Type B pancreatic cell (in vitro differentiated cells): ENCODE measurements at places on chromosomes 7 and 10.

GRCh38 chr7:139124084-139124914 is 14.8 kb upstream of the ZC3HAV1 start:
- DNase-seq = no peak

GRCh38 chr7:37411444-37412034 is 37.1 kb downstream of the ELMO1 start:
- DNase-seq = no peak

- DNase-seq = peak; percentile 81
These were observed 600 bp downstream of the SIRT1 start for GRCh38 chr10:67884842-67885670.

GRCh38 chr7:151078233-151079040 is 2.2 kb downstream of the FASTK start:
- no peak for DNase-seq

DNA sequence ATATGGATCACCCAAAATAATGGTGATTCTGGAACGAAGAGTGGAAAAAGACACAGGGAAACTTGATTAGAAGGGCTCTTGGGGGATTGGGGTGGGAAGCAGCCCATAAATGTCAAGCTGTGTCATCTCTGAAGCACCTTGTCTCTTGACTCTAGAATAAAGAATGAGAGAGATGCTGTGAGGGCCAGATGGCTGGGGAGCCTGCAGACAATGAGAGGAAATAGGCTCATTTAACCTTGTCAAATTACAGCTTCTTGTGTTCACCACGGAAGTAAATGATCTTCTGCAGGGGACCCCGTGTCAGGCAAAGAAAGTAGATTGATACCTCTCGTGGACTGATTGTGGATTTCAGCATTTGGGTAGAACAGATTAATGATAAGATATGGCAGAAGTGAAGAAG is 159.3 kb downstream of the ST7 start:
- DNase-seq = no peak

DNA sequence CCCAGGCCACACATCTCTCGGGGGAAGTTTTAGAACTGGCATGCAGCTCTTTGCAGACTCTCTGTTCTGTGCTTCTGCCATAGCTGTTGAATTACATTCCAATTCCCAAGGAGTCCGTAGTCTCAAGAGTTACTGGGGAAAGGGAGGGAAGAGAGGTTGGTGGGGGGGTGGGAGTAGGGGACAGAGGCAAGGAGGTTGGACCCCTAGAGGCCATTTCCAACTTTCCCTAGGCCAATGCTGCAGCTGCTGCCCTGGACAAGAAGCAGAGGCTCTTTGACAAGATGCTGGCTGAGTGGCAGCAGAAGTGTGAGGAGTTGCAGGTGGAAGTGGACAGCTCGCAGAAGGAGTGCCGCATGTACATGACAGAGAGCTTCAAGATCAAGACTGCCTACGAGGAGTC is 23.8 kb downstream of the MYH16 start:
- DNase-seq = no peak

- peak; percentile 72 for DNase-seq
These were observed 93.6 kb upstream of the COL1A2 start for GRCh38 chr7:94301024-94301586.

- no peak for DNase-seq
These were observed 12.5 kb upstream of the TRIM8 start for GRCh38 chr10:102631525-102632393.

- DNase-seq = no peak
These were observed 8.6 kb upstream of the ANLN start for GRCh38 chr7:36381056-36381455.

DNA sequence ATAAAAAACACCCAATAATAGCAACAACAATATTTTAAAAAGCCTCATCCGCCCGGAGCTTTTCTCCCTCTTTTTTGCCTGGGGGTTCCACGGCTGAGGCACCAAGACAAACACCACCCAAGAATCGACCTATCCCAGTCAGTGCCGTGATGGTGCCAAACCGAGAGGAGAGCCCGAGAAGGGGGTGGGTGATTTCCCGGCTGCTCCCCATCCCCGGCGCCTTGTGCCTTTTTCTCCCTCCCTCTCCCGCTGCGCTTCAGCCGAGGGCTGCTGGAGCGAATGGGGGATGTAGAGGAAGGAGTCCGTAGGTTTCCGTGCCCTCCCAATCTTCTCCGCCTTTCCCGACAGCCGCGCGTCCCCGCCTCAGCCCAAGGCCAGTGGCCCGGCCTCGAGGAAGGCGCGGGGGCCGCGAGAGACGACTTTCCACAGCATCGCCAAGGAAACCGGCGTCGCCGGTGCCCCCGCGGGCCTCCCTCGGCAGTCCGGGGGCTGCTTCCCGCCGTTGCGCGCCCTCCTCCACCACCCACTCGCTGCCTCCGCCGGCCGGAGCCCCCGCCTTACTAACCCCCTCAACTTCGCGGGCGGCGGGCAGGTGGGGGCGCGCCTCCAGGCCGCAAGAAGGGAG is 1.3 kb downstream of the EGR2 start:
- DNase-seq = no peak

DNA sequence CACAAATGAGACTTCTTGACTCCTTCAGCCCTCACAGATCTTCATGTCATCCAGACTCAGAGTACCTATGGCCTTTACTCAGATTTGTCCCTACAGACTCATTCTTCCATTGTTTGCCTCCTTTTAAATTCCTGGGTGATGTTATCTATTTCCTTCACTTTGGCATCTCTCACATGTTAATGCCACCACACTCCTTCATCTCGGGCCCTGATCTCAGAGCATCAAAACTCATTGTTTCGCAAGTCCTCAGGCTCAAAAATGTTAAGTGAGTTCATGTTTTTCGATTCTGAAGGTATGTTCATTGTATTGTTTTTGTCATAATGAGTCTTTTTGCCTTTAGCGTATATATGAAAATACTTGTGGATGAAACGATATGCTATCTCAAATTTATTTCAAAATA is 62.3 kb upstream of the AHR start:
- DNase-seq = no peak

- DNase-seq = no peak
These were observed 301.4 kb downstream of the PTPRN2 start for GRCh38 chr7:158286210-158286609.

DNA sequence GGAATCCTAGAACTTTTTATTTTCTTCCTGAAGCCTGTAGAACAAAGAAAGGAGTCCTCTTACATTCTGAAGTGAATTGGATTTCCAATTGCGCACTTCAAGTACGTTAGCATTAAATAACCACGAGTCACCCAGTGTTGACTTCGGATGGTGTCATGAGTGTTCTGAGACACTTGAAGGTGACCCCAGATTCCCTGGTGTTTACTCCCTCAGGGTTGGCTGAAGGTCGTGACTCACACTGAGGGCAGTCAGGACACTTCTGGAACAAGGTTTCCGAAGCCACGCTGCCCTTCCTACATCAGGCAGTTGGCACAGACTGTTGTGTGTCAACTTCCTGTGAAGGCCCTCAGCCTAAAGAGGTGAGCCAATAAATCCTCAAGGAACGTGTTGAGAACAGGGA is 186.6 kb upstream of the CELF2 start:
- DNase-seq = no peak

DNA sequence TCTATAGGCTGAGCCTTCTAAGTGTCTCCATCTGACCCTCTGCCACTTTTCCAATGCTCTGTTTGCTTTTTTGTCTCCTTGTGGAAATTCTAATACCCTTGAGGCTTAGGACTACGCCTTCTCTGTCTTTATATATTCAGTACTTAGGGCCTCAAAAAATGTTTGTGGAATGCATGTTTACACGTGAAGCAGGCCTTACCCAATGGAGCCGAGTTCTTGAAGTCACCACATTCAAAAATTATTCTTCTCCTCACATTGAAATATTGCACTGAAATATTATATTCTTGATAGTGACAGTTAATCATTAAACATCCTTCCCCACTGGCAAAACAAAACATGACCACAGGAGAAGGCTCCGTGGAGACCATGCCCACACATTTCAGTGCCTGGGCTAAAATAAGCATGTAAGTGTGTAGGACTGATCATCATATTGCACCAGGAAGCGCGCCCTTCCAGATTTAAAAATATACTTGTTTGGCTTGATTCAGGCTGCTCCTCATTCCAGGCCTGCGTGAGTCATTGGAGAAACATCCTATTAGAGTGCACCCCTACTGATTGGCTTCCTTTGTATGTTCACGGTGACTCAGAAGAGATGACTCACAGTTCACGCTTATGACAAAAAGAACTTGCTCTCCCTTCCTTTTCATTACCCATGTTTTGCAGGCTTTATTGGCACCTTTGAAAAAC is 307.4 kb upstream of the AOAH start:
- no peak for DNase-seq

- no peak for DNase-seq
These were observed 81.6 kb upstream of the SAMD8 start for GRCh38 chr10:75029857-75030256.

- DNase-seq = no peak
These were observed 202.8 kb upstream of the CXCL12 start for GRCh38 chr10:44587488-44588318.

- no peak for DNase-seq
These were observed 27.3 kb downstream of the FAM20C start for GRCh38 chr7:219581-220150.

DNA sequence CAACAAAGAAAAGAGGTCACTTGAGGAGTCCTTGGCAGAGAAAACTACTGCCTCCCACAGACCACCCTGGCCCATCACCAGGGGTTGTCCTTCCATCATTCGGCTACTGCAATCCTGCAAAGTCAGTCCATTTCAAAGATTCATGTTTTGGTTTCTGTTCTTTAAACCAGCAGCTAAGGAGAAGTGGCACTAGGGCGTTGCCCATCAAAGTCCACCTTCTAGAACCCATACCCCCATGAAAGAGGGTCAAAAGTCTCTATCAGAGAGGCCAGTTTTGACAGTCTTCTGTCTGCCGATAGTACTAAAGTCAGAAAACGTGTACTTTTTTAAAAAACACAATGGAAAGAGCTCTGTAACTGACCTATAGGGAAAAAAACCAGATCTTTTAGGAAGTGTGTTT is 14.4 kb downstream of the CCDC6 start:
- DNase-seq = no peak

- no peak for DNase-seq
These were observed 4.4 kb downstream of the ZNF32 start for GRCh38 chr10:43644252-43644651.

GRCh38 chr10:100742936-100743335 is 2.4 kb upstream of the PAX2 start:
- no peak for DNase-seq
